ENCODE measurements at places on chromosomes 13 and 19. TPM values are rescaled to one million over a fixed set of nuclear protein-coding genes. Genes with fewer than 3 reads are reported as not detected.
A peak's percentile ranks its signal among the peaks of the same experiment; 100 is the strongest.

DNA sequence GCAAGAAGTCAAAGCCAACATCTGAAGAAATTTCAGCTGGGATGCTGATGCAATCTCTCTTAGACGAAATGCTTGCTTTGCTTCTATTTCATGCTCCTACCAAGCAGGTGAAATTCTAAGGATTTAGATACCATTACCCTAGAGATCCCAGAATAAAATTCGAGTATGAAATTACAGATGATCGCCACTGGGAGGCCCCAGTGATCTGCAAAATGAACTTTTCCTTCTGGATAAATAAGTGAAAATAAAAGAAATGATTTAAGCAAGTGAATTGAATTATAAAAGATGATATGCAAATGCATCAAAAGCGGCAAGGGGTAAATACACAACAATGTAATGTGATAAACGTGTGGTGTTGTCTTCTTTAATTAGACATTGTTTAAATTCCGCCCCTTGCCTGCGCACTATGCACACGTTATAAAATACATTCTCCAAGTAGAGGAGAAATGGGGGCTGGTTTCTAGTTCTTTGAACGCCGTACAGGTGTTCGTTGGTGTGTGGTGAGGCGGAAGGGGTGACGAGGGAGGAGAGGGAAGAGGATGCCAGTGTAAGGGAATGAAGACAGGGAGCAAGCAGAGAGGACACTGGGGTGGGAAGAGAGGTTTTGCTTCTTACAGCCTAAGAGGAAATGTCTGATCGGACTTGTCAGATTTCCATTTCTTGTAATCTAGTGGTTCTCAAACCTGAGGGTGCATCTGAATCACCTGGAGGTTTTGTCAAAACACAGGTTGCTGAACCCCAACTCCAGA, 58.0 kb downstream of the ERCC5 start:
- H3K27me3 ChIP-seq: no peaks in the 10 kb centered on the region
- no peak overlapping the region for H3K4me3 ChIP-seq
- H3K4me1 ChIP-seq: peaks cover 17% of the 10 kb centered on the region

DNA sequence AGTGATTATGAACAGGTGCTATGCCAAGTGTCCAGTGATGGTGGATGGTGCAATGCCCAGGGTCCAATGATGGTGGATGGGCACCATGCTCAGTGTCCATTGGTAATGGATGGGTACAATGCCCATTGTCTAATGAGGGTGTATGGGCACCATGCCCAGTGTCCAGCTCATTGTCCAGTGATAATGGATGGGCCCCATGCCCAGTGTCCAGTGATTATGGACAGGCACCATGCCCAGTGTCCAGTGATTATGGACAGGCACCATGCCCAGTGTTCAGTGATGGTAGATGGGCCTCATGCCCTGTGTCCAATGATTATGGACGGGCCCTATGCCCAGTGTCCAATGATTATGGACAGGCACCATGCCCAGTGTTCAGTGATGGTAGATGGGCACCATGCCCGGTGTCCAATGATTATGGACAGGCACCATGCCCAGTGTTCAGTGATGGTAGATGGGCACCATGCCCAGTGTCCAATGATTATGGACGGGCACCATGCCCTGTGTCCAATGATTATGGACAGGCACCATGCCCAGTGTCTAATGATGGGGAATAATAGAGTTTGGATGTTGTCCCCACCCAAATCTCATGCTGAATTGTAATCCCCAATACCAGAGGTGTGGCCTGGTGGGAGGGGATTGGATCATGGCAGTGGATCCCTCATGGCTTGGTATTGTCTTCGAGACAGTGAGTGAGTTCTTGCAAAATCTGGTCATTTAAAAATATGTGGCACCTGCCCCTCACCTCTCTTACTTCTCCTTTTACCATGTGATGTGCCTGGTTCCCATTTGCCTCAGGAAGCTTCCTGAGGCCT, 87.8 kb downstream of the ANKRD10 start:
- H3K27me3 ChIP-seq: no peaks in the 10 kb centered on the region
- no peaks in the 10 kb centered on the region for H3K36me3 ChIP-seq
- no peak overlapping the region for H3K4me3 ChIP-seq
- H3K4me1 ChIP-seq: no peaks in the 10 kb centered on the region
- H3K27ac ChIP-seq: no peak overlapping the region

- no peak overlapping the region for H3K4me3 ChIP-seq
- H3K27me3 ChIP-seq: no peaks in the 10 kb centered on the region
- H3K27ac ChIP-seq: no peak overlapping the region
- H3K4me1 ChIP-seq: peaks cover 4% of the 10 kb centered on the region
- H3K36me3 ChIP-seq: no peaks in the 10 kb centered on the region
Measured at GRCh38 chr19:2607712-2608601, 94.5 kb downstream of the GNG7 start.

DNA sequence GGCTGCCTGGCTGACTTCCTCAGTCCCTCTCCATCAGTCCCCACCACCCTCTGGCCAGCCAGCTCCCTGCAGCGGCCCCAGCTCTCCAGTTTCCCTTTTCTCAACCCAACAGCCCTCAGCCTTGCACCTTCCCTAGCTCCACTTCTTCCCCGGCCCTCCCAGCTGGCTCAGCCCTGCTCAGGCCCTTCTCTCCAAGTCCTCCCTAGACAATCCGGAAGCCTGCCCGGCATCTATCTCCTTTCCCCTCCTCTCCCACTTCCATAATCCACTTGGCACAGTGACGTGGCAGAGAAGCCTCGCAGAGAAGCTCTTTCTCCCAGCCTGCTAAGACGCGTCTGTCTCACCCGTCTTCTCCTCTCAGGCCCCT, 1.1 kb downstream of the UBXN6 start:
- no peaks in the 10 kb centered on the region for H3K27me3 ChIP-seq
- peak overlapping the region; percentile 81 for H3K4me3 ChIP-seq
- H3K36me3 ChIP-seq: peaks cover 29% of the 10 kb centered on the region
- peak overlapping the region; percentile 67 for H3K27ac ChIP-seq

DNA sequence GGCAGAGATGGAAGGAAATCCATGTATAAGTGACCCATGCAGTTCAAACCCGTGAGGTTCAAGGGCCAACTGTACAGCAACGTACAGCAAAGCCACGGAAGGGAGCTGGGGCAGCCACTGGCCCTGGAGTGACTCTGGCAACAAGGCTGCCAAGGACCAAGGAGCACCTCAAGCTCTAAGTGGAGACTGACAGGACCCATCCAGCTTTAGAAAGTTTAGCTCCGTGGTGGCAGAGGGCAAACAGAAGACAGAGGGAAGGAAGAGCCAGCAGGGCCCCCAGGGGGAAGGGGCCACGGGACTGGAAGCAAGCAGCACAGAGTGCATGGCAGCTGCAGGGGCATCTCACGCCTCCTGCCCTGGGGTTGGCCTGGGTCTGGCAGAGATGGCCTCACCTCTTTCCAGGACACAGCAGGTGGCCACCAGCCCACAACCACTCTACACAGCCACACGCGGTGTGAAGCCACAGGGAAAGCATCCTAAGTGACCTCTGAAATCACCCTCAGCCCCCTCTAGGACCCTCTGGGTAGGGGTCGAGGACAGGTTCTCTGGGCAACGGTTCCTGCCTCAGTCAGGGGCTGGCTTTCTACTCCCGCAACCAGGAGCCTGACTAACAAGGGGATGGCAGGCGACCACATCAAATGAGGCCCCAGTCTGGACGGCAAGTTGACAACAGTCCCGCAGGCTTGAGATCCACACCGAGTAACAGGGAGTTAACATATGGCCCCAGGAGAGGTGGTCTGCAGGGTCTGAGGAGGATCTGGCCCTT, 3.8 kb downstream of the MIER2 start:
- no peaks in the 10 kb centered on the region for H3K27me3 ChIP-seq
- H3K27ac ChIP-seq: no peak overlapping the region
- DNase-seq: no peak
- peak overlapping the region; percentile 68 for H3K4me3 ChIP-seq

FGF21 gene
- not detected for total RNA-seq

ZNF99 gene
- total RNA-seq: not detected
